ENCODE measurements at places on chromosomes 11 and 22. TPM values are rescaled to one million over a fixed set of nuclear protein-coding genes. Genes with fewer than 3 reads are reported as not detected.

DNA sequence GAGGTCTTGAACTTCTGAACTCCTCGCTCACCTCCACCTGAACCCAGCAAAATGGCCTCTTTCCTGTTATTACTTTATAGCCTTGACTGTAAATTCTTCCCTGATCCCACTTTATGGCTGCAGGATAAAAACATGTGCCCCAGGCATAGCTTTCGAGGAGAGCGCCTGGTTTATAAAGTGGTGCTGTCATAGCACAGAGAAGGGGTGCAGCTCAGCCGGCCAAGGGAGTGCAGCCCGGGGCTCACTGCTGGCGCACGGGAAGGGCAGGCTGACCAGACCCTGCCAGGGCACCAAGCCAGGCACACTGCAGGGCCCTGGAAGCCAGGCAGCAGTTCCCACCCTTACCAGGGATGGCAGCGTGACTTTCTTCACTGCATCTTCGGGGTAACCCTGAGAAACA is 50.9 kb downstream of the ISX start:
- DNase-seq = no peak

- peak; percentile 30 for DNase-seq
Measured at GRCh38 chr11:3160252-3161031, 4.7 kb downstream of the OSBPL5 start.

DNA sequence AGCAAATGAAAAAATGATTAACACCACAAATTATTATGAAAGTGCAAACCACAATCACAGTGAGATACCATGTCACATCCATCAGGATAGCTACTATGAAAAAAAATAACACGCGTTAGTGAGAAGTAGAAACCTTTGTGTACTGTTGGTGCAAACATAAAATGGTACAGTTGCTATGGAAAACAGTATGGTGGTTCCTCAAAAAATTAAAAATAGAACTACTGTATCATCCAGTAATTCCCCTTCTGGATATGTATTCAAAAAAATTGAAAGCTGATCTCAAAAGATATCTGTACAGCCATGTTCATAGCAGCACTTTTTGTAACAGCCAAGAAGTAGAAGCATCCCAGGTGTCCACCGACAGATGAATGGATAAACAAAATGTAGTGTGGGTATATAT is 43.4 kb downstream of the CCDC81 start:
- DNase-seq = no peak

DNA sequence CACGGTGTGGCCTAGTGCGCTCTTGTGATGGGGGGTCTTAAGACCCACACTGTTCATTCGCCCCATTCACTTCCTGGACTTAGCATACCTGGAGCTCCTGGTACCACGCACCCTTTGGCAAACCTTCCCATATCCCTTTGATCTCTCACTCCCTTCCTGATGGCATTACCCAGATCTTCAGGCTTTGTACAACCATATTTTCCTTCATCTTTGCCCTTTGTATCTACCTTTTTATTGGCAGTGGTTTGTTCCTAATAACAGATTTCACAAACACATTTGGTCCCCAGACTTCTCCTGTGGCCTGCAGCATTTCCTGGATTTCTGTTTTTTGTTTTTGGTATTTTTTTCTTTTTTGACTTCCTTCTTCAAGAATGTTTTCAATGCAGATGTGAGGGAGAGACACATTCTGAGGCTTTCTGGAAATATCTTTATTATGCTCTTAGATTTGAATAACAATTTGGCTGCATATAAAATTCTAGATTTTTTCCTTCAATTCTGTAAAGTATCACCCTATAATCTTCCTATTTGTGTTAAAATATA is 16.1 kb upstream of the IFITM3 start:
- DNase-seq = no peak

AAMDC gene
- 18.8 TPM for total RNA-seq

- no peak for DNase-seq
Measured at GRCh38 chr11:72719144-72719543, 33.1 kb downstream of the ARAP1 start.

GRCh38 chr11:6613496-6613895 is 1.5 kb upstream of the TAF10 start:
- no peak for DNase-seq

- no peak for DNase-seq
Measured at GRCh38 chr11:1825039-1825740, 9.6 kb upstream of the SYT8 start.

GRCh38 chr22:50628543-50629134 is 687 bp upstream of the ARSA start:
- peak; percentile 30 for DNase-seq

GRCh38 chr11:12734625-12735024 is 60.4 kb downstream of the TEAD1 start:
- no peak for DNase-seq

RTL10 gene
- total RNA-seq = 21.5 TPM

KDELR3 gene
- 0.23 TPM for total RNA-seq

GRCh38 chr22:36806835-36807234 is 10.0 kb downstream of the PVALB start:
- DNase-seq = no peak

GRCh38 chr11:12149672-12150225 is 39.4 kb downstream of the MICAL2 start:
- no peak for DNase-seq

IGF2 gene
- 0.08 TPM for total RNA-seq

FGF3 gene
- total RNA-seq = not detected

TUB gene
- total RNA-seq = 0.12 TPM

DNA sequence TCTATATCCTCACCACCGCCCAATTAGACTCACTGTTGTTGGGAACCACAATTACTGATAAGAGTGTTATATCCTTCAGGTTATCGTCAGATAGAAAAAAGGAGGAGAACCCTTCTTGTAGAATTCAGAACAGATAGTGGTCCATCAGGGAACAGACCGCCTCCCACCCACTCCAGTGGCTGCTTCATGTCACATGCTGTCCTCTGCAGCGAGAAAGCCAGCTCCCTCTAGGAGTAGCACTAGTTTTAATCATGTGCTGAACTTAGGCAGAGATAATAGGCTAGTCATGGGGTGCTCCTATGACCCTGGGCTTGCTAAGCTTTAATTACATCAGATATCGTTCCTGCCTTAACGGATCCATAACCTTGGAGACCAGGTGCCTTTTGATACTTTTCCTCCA is 51.5 kb upstream of the RAB1B start:
- DNase-seq = no peak

DNA sequence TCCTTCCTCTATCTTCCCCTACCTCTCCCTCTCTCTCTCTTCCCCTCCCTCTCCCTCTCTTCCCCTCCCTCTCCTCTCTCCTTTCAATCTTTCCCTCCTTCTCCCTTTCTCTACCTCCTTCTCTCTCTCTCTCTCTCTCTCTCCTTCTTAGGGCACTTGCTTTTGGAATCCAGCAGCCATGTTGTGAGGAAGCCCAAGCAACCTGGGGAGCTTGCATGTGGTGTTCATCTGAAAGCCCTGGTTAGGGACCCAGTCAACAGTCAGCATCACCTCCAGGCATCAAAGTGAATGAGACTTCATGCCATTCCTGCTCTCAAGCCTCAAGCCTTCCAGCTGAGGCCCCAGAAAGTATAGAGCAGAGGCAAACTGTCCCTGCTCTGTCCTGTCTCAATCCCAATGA is 65.6 kb upstream of the SHISAL1 start:
- no peak for DNase-seq

ROBO4 gene
- not detected for total RNA-seq

DNA sequence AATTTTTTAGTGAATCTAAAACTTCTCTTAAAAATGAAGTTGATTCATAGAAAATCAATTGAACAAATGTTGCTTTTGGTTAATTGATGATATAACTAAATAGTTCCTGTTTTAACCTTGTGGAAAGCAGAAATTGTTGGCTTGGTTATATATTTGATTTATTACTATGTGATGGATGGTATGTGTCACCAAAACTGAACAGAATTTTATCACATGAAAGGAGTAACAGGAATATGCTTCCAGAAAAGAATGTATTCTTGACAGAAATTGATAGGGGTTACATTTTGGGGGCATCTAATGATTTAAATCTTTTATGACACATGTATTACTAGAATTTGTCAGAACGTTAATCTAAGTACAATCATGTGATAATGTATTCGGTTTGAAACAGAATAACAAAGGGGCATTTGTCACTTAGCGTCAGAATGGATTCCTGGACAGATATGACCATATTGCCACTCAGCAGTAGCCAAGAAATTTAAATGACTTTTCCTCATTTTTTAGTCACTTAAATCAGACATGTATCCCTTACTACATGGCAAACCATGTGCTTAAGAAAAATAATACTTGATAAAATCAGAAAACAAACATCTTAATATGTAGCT is 295.2 kb downstream of the GRM5 start:
- no peak for DNase-seq

DNA sequence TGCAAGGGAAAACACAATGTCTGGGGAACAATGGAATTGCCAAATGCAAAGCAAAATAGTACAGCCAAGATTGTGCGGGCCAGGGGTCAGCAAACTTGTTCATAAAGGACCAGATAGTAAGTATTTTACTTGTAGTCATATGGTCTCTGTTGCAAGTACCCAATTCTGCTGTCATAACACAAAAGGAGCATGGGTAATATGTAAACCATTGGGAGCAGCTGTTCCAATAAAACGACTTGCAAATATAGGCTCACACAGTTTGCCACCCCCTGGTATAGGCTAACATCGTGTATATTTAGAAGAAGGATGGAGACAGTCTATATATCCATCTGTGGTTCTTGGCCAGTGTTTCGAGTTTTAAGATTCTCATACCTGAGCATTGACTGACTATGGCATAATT is 15.6 kb downstream of the SDHAF2 start:
- DNase-seq = no peak

SHISA8 gene
- not detected for total RNA-seq

DNA sequence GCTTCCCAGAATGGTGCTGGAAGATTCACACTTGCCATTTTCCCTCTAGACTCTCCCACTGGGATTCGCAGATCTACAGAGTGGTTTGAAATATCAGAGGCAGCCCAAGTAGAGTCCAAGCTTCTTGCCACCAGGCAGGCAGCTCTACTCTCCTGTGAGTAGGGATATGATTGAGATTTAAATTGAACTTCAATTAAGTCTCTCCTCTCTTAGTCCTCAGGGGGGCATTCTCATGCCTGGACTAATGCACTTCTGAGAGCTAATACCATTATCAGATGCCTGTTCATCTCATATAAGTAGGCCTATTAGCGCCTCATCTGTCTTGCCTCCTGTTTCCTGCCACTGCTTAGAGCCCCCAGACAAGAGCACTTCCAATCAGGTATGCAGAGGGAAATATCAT is 25.5 kb upstream of the AMPD3 start:
- DNase-seq = no peak

TMEM132A gene
- total RNA-seq = 0.40 TPM

- DNase-seq = no peak
Measured at GRCh38 chr22:24695561-24696511, 78.7 kb downstream of the PIWIL3 start.

TRIM48 gene
- total RNA-seq = not detected

DNA sequence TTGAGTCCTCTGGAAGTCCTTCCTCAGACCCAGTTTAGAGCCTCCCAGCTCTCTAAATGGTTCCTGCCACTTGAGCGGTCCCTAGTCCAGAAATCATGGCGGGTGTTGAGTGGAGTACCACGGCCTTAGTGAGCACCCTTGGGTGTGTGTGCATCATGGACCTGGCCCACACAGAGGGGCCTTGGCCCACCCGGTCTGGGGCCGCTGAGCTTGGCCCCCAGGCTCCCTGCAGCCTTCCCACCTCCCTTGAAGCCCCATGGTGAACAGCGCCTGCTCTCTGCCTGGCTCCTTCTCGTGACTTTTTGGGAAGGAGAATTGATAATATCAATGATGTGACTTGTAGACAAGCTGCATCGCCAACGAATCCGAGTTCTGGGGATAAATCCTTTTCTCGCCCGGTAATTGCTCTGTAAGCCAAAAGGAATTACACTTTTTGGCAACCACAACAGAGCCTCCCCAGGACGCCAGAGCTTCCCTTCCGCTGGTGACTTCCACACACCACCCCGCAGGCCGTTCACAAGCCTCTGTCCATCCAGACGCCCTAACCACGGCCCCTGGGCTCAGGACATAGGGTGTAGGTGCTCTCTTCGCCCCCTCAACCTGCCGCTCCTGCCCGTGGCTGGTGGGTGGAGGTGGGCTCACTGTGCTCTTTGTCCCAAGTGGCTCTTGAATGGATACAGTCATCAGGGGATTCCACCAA is 93.8 kb downstream of the NECTIN1 start:
- DNase-seq = no peak

DNA sequence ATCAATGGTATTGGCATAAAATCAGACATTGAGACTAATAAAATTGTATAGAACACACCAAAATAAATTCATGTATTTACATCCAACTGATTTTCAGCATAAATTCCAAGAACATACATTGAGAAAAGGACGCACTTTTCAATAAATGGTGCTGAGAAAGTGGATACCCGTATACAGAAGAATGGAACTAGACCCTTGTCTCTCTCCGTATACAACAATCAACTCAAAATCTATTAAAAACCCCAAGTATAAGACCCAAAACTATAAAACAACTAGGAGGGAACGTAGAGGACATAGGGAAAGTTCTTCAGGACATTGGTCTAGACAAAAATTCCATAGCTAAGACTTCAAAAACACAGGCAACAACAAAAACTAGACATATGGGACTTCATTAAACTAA is 97.4 kb downstream of the GGTLC2 start:
- no peak for DNase-seq

GRCh38 chr11:134845474-134846327 is 433.7 kb upstream of the B3GAT1 start:
- no peak for DNase-seq

GRCh38 chr11:121466063-121466794 is 13.5 kb upstream of the SORL1-AS1 start:
- DNase-seq = peak; percentile 41

DNA sequence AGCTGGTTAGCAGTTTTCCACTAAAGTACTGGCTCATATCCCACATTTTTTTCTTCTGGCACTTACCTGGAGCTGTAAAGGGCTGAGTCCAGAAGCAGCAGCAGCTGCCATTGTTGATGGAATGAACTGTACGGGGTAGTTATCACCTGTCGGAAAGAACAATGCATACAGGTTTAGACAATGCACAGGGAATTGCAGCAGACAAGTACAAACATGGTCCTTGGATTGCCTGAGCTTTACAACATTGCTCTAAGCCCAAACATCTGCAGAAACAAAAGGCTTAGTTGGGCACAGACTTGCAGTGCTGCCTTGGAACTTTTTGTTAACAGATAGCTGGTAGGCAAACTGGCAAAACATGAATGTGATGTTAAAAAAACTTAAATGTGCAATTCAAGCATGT is 258.8 kb downstream of the SOX6 start:
- no peak for DNase-seq

PATE4 gene
- not detected for total RNA-seq

All from activated CD4-positive, alpha-beta T cell treated with anti-CD3 and anti-CD28 coated beads, Interleukin-2, amount 10 ng/mL, durations not matched to agents 7 days and 5 days (primary cell).